Stimulated activated CD8-positive, alpha-beta memory T cell treated with anti-CD3 and anti-CD28 coated beads, Interleukin-7, amount 100 ng/mL, for 24 hours (primary cell): ENCODE measurements at places on chromosomes 16 and 17.

GRCh38 chr17:1329745-1330343 is 50.4 kb downstream of the TRARG1 start:
- DNase-seq: no peak

GRCh38 chr17:68432086-68432864 is 25.0 kb downstream of the WIPI1 start:
- DNase-seq: no peak

- no peak for DNase-seq
Observed at GRCh38 chr16:28092721-28093384, 29.3 kb upstream of the GSG1L start.

- DNase-seq: no peak
Observed at GRCh38 chr17:18039535-18040260, 490 bp downstream of the GID4 start.

- no peak for DNase-seq
Observed at GRCh38 chr17:82788206-82789001, 36.5 kb downstream of the TBCD start.

- no peak for DNase-seq
Observed at GRCh38 chr17:77696721-77697460, 261.6 kb upstream of the TNRC6C start.

GRCh38 chr17:7794075-7794663 is 39.8 kb upstream of the KDM6B start:
- no peak for DNase-seq

GRCh38 chr17:77129568-77130301 is 11.0 kb upstream of the SEC14L1 start:
- DNase-seq: no peak
